Non-pigmented ciliary epithelial cell (primary cell): ENCODE measurements at places on chromosomes 7 and 10.

DNA sequence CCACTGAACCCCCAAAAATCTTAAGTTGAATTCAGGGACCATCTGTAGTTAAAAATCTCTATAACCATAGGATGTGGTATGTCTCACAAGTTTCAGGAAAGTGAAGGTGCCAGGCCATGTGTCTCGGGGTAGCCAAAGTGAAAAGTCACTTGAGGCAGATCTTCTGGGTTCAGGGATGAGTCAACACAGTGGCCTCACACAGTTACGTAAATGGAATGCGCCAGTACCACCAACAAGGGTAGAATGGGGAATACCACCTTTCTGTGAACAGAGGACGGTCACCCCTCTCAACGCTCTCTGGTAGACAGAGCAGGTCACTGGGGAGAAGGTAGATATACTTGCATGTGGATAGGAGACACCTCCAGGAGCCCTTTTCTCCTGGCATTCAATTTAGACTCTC is 71.4 kb downstream of the ELMO1 start:
- DNase-seq = no peak

- no peak for DNase-seq
Measured at GRCh38 chr7:26995666-26996065, 100.1 kb downstream of the HOXA1 start.

DNA sequence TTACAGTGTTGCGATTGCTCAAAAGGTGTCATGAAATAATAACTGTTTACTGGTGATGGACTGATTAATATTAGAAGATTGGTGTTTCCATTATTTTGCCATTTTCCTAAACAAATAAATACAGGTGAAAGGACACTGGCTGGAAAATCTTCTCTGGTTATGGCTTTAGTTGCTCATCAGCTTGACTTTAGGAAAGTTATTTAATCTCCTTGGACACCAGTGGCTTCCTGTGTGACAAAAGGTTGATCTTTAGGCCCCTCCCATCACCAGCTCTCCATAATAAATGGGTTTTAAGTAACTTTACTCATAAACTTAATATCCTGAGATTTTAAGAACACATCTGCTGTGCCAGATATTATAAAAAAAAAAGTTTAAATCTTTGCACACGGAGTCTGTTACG is 737 bp downstream of the CABCOCO1 start:
- no peak for DNase-seq

DNA sequence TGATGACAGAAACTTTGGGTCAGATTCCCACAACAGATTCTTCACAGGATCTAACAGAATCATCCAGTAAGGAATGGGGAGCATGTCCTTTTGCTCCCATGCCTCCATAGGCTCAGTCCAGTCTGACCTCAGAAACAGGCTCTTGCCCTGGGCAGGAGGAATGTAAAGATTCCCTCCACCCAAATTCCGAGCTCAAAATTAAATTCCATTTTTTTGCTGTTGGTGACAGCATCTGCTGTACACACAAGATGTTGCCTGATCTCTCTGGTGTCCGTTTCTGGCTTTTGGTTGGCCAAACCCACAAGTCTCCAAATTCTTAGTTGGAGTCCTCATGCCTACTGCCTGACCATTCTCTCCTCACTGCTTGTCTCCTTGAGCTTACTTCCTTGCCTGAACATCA is 53.7 kb downstream of the SEM1 start:
- no peak for DNase-seq

- no peak for DNase-seq
Measured at GRCh38 chr7:80661729-80662128, 23.3 kb downstream of the CD36 start.

DNA sequence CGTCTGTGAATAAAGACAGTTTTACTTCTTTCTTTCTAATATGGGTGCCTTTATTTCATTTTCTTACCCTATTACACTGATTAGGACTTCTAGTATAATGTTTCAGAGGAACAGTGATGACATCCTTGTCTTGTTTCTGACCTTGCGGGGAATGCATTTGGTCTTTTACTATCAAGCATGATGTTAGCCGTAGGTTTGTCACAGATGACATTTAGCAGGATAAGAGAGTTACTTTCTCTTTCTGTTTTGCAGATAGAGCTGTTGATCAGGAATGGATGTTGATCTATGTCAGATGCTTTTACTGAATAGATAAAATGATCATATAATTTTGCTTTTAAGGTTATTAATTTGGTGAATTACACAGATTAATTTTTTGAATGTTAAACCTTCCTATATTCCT is 6.6 kb upstream of the IGFBP3 start:
- no peak for DNase-seq

- DNase-seq = peak; percentile 30
Measured at GRCh38 chr7:28130277-28130676, 50.3 kb downstream of the JAZF1 start.

GRCh38 chr10:49621561-49621960 is 7.7 kb downstream of the CHAT start:
- DNase-seq = no peak

DNA sequence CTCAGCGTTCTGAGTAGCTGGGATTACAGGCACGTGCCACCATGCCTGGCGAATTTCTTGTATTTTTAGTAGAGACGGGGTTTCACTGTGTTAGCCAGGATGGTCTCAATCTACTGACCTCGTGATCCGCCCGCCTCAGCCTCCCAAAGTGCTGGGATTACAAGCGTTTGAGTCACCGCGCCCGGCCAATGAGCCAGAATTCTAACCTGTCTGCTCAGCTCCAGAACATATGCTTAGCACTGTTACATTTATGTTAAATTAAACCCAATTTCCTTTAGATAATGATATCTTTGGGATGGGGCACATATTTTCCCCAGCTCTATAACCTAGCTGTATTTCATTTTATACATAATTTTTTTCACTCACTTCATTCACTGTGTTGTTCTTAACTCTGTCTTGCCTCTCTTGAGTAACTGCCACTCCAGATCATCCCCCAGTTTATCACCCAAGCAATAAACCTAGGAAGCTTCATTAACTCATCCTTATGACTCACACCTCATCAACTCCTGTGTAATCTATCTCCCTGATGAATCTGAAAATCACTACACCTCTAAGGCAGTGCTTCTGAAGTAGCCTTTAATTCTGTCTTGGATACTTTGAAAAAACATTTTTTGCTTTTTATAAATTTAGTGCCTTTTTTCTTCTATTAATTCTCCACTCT is 559.7 kb upstream of the ZWINT start:
- DNase-seq = no peak

- DNase-seq = no peak
Measured at GRCh38 chr7:102843850-102844249, 69.0 kb upstream of the LRRC17 start.

- no peak for DNase-seq
Measured at GRCh38 chr7:91228327-91228726, 35.9 kb upstream of the FZD1 start.

GRCh38 chr7:114759347-114760062 is 162.4 kb upstream of the MDFIC start:
- no peak for DNase-seq

DNA sequence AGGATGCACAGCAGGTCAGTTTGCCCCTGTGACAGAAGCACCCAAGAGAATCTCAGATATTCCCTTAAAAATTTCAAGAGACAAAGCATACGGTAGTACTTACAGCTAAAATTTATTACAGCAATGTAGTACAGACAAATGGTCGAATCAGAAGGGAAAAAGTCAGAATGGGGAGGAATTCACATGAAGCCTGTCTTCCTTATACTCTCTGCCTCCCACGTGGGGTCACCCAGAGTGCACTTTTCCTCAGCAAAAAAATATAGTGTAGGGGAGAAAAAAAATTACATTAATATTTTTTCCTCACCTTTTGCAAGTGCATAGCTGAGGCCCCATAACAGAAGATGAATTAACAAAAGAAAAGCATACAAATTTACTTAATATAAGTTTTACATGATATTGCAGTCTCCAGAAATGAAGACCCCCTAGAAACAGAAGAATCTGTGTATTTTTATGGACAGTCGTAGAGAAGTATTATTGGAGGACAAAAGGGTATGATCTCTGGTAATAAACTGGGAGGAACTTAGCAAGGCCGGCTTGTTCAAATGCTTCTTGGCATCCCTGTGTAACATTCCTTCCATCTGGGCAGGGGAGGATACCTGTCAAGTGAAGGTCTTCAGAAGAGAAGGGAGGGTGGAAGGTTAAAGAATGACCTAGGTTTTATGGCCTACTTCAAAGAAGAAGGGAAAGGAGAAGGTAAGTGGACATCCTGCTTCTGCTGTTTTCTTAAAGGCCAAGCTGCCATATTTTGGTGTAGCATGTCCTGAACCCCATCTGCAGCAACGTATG is 270.6 kb upstream of the MAGI2 start:
- no peak for DNase-seq
